Stimulated activated CD8-positive, alpha-beta memory T cell treated with anti-CD3 and anti-CD28 coated beads, Interleukin-12 subunit alpha, Interleukin-12 subunit beta, amount 100 ng/mL, for 4 hours (primary cell): ENCODE measurements at places on chromosomes 2 and 18.

- DNase-seq, result no peak
These were observed 107.7 kb upstream of the YPEL5 start for GRCh38 chr2:30039101-30039500.

DNA sequence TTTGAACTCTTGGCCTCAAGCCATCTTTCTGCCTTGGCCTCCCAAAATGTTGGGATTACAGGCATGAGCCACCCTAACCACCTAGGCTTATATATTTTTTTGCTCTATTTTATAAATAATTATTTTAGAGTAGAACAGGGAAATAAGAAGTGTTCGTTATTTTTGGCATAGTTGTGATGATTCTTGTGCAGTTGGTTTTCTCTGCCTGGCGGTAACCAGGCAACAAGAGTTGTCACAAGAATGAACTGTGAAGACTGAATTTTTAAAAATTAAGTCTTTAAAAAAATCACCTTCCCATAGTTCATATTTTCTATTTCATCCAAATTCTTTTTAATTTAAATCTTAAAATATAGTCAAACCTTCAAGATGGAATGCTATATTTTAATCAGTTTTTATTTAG is 310.2 kb downstream of the ARL6IP6 start:
- no peak for DNase-seq

- no peak for DNase-seq
These were observed 48.9 kb downstream of the TSN start for GRCh38 chr2:121804340-121804739.

DNA sequence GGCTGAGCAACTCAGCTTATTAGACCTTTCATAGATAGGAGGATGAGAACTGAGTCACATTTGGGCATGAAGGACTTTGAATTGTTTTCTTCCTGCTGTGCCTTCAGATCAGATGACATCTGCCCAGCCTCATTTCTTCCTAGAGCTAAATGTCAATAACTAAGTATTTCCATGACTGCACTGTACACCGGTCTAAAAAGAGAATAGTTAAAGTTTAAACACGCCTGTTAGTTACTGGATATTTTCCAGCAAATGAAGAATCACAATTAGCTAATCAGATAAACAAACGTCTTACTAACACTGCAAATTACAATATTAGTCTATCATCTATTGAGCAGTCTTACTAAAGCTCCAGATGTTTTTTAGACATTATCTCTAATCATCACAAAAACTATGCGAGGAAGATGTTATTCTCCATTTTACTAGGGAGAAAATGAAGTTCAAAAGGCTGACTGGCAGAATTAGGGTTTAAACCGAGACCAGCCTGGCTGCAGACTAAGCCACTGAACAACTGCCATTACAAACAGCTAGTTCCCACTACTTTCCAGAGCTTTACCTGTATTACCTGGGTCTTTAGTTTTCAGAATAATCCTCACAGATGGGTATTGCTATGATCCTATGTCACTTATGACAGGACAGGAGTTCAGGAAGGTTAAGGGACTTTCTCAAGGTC is 69.4 kb upstream of the ZNF397 start:
- no peak for DNase-seq

GRCh38 chr2:160582081-160582480 is 88.5 kb upstream of the RBMS1 start:
- DNase-seq, result no peak

DNA sequence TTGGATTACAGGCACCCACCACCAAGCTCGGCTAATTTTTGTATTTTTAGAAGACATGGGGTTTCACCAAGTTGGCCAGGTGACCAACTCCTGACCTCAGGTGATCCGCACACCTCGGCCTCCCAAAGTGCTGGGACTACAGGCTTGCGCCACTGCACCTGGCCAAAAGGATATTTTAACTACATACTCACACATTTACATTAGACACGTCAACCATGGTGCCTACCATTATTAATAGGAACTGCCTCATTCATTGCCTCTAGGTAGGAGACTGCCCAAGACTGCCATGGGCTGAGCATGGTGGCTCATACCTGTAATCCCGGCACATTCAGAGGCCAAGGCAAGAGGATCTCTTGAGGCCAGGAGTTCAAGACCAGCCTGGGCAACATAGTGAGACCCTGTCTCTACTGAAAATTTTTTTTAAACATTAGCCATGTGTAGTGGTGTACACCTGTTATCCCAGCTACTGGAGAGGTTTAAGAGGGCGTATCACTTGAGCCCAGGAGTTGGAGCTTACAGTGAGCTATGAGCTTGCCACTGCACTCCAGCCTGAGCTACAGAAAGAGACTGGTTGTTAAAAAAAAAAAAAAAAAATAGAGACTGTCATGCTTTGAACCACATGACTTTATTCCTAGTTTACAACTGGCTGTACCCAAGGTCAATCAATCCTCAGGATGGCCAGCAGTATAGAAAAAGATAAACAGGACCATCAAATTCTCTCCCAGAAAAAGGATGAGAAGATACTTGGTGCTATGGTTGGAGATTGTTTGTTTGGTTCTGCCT is 31.1 kb upstream of the EPC2 start:
- no peak for DNase-seq

DNA sequence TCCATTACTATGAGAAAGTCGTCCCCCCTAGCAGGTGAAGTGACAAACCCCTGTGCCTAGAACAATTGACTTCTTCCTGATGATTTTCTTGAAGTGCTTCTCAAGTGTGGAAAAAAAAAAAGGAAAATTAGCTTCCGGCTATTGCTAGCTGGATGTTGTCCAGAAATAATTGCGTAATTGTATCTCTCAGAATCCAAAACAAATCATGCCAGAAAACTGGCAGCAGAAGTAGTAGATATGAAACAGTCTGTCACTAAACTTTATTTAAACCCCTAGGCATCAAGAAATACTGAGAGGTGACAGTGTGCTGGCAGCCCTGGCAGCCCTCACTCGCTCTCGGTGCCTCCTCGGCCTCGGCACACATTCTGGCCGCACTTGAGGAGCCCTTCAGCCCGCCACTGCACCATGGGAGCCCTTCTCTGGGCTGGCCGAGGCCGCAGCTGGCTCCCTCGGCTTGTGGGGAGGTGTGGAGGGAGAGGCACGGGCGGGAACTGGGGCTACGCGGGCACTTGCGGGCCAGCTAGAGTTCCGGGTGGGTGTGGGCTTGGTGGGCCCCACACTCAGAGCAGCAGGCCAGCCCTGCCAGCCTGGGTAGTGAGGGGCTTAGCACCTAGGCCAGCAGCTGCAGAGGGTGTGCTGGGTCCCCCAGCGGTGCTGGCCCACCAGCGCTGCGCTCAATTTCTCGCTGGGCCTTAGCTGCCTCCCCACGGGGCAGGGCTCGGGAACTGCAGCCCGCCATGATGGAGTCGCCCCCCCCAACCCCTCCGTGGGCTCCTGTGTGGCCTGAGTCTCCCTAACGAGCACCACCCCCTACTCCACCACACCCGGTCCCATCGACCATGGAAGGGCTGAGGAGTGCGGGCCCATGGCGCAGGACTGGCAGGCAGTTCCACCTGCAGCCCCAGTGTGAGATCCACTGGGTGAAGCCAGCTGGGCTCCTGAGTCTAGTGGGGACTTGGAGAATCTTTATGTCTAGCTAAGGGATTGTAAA is 80.5 kb upstream of the ABCA12 start:
- DNase-seq, result no peak

GRCh38 chr2:112818094-112818902 is 18.3 kb downstream of the IL1B start:
- no peak for DNase-seq

DNA sequence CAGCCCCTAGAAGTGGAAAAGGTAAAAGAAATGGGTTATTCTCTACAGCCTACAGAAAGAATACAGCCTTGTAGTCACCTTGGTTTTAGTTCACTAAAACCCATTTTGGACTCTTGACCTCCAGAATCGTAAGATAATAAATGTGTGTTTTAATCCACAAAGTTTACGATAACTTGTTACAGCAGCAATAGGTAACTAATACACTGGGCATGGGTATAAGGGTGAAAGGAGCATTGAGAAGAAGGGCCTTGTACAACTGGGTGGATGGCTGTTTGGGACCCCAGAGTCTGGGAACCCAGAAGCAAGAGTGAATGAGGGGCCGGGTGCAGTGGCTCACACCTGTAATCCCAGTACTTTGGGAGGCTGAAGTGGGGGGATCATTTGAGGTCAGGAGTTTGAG is 2.2 kb upstream of the MFSD6 start:
- no peak for DNase-seq

DNA sequence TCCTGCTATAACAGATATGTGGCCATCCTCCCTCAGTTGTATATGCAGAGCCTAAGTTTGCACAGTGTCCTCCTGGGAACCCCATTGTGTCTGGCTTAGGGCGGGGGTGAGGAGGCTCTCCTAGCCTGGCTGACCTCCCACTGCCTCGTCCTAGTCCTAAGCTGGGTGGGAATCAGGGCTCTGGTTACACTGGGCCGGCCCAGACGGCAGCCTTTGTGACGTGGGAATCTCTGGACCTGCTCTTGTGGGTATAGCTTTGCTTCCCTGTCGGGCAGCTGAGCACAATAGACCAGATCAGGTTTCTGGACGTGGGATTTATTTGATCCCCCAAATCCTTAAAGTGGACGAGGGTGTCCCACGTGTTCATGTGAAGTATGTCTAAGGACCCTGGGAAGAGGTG is 2.9 kb downstream of the ACKR3 start:
- DNase-seq, result no peak

- no peak for DNase-seq
These were observed 10.4 kb upstream of the CAVIN2 start for GRCh38 chr2:191857259-191857805.

DNA sequence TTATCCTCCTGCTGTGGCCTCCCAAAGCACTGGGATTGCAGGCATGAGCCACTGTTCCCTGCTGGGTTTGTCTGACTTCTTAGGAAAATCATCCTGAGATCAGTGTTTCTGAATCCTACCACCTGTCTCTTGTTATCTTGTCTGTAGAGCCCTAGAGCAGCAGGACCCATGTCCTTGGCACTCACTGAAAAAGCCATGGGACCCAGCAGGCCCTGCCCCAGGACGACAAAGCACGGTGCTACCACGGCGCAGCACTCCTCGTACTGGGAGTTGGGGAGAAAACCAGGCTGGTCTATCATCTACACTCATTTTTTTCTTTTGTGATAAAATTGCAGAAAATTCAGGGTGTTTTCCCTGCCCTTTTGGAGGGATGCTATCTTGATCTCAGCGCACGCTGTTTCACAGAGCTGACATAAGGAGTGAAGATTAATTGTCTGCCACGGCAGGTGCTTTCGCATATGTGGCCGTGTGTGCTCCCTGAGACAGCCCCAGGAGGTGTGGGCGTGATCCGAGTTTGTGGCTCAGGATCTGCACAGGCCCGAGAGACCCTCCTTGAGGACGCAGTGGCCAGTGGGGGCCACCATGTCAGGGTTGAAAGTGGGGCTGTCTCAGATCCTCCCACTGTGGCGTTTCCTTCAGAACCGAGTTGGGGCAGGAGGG is 179.1 kb downstream of the LDLRAD4 start:
- no peak for DNase-seq

DNA sequence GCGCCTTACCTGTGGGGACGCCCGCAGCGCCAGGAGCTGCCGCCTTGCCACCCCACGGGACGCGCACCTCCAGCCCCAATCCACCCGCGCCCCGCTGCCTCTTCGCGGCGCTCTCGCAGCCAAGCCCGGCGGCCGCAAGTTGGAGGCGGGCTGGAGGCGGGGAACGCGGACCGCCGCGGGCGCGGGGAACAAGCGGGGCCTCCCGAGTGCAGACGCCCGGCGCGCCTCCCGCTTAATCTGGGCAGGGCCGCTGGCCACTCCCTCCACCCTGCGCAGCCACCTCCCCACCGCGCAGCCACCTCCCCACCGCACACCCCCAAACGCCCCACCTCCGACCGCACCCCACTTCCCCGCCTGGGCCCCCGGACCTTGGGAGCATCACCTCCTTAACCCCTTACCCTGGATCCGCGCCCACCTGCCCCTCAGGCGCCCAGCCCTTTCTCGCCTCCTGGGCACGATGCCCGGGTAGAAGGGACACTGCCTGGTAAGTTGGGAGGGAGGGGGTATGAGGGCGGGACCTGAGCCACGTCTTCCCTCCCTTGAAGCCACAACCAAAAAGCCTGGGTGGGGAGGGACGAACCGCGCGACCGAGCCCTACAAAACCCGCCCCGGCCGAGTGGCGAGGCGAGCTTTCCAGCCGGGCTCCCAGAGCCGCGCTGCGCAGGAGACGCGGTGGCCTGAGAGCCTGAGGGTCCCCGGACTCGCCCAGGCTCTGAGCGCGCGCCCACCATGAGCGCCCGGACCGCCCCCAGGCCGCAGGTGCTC is at the start of the genes COL4A3 and COL4A4:
Gene COL4A3 (plus strand): TSS at position 627 of the 765 bp plus-strand sequence. CDS start 103 bp downstream, at position 730.
Gene COL4A4 (minus strand): TSS at position 208 of the 765 bp plus-strand sequence. CDS start 16,722 bp downstream, outside the sequence.
- DNase-seq, result no peak

DNA sequence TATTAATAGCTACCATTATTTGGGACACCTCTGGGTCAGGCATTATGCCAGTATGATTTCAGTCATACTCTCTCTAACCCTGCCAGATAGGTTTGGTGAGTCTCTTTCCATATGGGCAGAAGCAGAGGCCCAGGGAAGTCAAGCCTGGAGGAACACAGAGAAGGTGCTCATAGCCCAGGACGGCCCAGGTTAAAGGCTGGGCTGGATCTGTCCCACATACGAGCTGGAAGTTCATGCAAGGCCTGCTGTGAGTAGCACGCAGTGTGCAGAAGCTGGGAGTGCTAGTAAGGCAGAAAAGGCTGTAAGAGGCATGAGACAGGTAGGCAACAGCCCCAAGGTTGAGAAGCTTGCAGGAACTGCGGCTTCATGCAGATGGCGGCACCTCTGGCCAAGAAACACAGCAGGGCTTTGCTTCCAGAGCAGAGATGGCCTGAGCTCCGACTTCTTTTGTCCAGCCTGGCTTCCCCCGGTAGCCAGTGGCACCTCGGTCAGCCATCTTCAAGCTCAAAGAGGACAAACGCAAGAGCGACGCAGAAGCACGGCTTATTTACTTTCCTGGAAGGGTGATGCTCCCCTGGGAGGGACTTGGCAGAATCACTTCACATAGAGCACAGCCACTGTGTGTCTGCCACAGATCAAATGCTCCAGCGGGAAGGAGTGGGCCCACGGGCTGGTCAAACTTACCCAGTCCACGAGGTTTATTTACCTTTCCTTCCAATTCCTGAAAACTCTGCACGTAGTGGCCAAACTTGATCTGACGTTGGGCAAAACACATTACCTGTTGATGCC is 58.5 kb upstream of the MAP4K4 start:
- DNase-seq, result no peak

- no peak for DNase-seq
These were observed 143.0 kb upstream of the SLC1A4 start for GRCh38 chr2:64846177-64846576.

GRCh38 chr18:56028514-56028913 is 440.5 kb upstream of the TCF4 start:
- no peak for DNase-seq

DNA sequence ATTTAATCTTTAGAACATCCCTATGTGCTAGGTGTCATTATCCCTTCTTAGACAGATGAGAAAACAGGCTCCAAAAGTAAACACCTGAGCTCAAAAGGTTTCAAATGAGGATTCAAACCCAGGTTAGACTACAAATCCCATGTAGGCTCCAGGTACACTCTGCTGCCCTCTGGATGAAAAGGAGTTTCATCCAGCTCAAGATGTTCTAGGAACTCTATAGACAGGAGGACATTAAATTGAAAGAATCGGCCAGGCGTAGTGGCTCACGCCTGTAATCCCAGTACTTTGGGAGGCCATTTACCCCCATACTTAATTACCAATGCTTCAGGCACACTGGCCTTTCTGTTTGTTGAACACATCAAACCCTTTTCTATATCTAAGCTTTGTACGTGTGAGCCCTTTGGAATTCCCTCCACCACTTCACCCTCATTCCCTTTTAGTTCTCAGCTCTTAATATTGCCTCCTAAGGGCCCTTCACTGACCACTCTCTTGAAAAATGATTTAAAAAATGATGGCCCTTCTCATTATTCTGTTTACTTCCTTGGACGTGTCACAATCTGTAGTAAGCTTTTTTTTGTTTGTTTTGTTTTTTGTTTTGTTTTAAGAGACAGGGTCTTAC is 10.7 kb downstream of the SLC25A12 start:
- DNase-seq, result no peak
